ENCODE measurements at places on chromosomes 7 and 10. TPM values are rescaled to one million over a fixed set of nuclear protein-coding genes. Genes with fewer than 3 reads are reported as not detected.
A peak's percentile ranks its signal among the peaks of the same experiment; 100 is the strongest.

- H3K4me3 ChIP-seq: no peak overlapping the region
- H3K36me3 ChIP-seq: no peaks in the 10 kb centered on the region
- H3K27ac ChIP-seq: no peak overlapping the region
Observed at GRCh38 chr10:103838070-103838395, 17.3 kb downstream of the SH3PXD2A start.

DNA sequence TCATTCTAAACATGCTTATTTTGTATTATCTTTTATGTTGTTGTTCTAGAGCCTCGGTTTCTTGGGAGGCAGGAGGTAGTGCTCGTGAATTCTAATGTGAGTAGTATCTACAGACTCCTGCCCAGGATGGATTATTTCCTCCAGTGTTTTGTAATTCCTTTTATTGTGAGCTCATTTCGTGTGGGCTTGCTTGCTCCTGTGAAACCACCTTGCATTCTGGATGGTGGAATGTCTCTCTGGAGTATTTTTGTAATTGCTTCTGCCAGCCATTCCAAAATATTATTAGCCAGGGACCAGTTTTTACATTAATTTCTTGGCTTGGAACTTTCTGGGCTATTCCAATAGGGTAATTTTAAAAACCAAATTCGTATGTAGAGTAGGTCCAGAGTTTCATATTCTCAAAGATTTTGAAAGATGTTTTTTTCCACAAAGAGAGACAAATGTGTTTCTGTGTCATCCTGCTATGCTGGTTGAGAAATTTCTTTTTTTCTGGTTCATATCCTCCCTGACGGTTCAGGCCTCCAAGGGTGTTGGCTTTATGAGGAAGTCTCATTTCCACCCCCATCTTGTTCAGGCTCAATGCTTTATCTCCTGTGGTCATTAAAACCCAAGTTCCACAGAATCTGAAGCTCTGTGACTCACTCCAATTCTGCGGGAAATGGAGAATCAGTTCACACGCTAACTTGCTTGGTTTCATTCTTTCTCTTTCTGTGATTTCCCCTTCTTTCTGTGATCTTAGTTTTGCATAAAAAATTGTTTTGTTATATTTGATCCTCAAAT is 41.7 kb upstream of the CALD1 start:
- DNase-seq: no peak
- H3K4me1 ChIP-seq: no peaks in the 10 kb centered on the region
- H3K27ac ChIP-seq: no peak overlapping the region
- H3K4me3 ChIP-seq: no peak overlapping the region

DNA sequence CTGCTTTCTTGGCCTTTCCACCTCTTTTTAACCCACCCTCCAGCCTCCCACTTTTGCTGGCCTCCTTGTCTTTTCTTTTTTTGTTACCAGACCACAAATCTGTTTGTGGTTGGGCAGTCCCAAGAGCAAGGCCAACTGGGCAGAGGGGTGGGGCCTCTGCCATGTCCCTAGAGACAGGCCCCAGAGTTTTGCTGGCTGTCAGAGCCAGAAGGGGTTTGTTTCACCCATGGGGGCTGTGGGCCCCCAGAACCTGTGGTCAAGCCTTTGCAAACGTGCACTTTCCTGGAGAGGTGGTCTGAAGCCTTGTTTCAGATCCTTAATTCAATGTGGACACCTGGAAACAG is 10.3 kb downstream of the ZMIZ1 start:
- no peaks in the 10 kb centered on the region for H3K27me3 ChIP-seq
- no peak overlapping the region for H3K27ac ChIP-seq
- no peaks in the 10 kb centered on the region for H3K4me1 ChIP-seq
- no peaks in the 10 kb centered on the region for H3K36me3 ChIP-seq

DNA sequence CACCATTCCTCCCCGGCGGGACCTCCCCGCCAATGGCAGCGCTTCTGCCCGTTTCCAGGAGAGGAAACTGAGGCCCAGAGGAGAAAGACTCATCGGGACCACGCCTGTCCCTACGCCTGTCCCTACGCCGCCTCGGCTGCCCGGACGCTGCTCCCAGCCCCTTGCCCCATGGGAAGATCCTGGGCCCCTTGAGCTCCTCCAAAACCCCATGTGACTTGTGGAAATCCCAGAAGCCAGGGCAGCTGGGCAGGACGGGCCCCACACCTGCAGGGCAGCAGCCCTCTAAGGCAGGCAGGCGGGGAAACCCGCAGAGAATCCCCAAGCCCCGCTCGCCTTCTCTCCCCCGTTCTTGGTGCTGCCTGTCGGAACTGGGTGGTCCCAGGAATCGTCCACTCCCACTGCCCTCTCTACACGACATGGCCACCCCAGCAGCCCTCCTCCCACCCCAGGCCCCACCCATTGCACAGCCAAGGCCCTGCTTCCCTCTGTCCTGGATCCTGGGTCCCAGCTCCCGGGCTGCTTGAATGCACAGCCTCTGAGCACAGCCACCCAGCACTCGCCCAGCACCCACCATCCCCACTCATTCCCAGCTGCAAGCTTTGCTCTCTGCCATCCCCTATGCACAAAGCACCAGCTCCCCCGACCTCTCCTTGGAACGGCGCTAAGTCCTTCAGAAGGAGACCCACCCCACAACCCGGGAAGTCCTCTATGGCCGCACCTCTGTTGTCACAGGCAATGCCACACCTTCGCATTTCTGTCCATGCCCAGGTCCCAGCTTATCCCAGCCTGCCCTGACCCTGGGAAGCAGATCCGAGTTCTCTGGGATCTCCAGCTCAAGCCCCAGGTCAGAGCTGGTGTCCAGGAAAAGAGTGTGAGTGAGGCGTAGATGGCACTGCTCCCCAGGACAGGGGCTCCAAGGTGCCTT is 50.6 kb downstream of the SLC29A4 start:
- H3K36me3 ChIP-seq: no peaks in the 10 kb centered on the region
- H3K27me3 ChIP-seq: no peaks in the 10 kb centered on the region
- no peak for DNase-seq
- no peaks in the 10 kb centered on the region for H3K4me1 ChIP-seq
- H3K27ac ChIP-seq: no peak overlapping the region

- H3K27me3 ChIP-seq: peaks cover 3% of the 10 kb centered on the region
- no peak overlapping the region for H3K27ac ChIP-seq
- no peaks in the 10 kb centered on the region for H3K36me3 ChIP-seq
- DNase-seq: no peak
- H3K4me1 ChIP-seq: no peaks in the 10 kb centered on the region
Observed at GRCh38 chr7:29811586-29811985, 5.3 kb downstream of the WIPF3 start.

- no peak overlapping the region for H3K4me3 ChIP-seq
- H3K27ac ChIP-seq: no peak overlapping the region
- no peaks in the 10 kb centered on the region for H3K36me3 ChIP-seq
- no peaks in the 10 kb centered on the region for H3K27me3 ChIP-seq
- no peak for DNase-seq
Observed at GRCh38 chr10:60200012-60200681, 189.5 kb downstream of the ANK3 start.

Gene MYL10
- not detected for total RNA-seq

DNA sequence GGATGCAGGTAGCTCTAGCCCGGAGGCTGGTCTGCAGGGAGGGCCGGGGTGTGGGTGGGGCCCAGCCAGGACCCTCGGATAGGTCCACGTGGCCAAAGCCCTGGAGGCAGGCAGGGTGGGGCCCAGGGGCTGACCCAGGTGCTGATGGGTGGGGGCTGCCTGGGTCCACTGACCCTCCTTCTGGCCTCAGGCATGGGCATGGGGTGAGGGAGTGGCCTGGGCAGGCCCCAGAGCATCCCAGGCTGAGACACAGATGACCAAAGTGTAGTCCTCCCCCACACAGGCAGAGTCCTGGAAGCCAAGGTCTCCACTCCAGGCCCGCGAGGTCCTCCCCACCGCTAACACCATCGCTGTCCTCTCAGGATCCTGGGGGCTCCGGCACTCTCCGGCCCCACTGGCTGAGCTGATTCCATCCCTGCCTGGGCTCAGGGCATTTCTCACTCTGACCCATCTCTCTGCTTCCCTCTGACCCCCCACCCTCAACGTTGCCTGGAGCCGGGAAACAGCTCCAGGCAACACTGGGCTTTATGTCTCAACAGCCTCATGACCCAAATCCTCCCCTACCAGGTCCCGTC is 20.7 kb upstream of the PPP2R2D start:
- H3K27ac ChIP-seq: no peak overlapping the region
- no peaks in the 10 kb centered on the region for H3K4me1 ChIP-seq
- no peaks in the 10 kb centered on the region for H3K27me3 ChIP-seq
- no peaks in the 10 kb centered on the region for H3K36me3 ChIP-seq
- H3K4me3 ChIP-seq: no peak overlapping the region
- peak; percentile 47 for DNase-seq

Gene ANXA8L1
- not detected for total RNA-seq

DNA sequence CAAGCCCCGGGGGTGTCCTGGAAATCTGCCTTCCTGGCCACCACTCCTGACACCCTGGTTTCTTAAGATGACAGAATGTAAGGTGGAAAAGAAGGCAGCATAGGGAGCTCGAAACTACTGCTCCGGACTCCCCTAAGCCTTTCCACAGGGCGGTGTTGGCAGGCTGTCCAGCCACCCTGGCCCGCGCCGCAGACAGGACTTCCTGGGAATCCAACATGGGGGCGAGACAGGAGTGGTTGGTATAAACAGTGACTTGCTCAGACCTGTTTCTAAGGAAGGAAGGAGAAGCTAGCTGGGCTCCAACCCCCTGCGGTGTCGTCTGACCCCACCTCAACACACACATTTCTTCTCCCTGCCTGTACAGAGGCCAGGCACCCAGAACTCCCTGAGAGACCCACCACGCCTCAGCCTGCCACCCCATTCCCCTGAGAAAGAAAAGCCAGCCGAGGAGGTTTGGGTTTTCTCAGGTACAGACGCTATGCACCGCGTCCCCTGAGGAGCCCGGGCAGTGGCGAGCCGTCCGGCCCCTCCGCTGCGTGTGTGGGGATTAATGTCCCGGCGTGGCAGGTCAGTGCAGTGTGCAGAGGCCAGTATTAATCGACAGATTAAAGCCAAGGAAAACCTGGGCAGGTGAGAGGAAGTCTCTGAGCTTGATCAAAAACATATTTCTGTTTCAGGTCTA is 349.6 kb upstream of the MKI67 start:
- no peaks in the 10 kb centered on the region for H3K36me3 ChIP-seq
- DNase-seq: no peak
- H3K27me3 ChIP-seq: no peaks in the 10 kb centered on the region
- H3K4me3 ChIP-seq: no peak overlapping the region

DNA sequence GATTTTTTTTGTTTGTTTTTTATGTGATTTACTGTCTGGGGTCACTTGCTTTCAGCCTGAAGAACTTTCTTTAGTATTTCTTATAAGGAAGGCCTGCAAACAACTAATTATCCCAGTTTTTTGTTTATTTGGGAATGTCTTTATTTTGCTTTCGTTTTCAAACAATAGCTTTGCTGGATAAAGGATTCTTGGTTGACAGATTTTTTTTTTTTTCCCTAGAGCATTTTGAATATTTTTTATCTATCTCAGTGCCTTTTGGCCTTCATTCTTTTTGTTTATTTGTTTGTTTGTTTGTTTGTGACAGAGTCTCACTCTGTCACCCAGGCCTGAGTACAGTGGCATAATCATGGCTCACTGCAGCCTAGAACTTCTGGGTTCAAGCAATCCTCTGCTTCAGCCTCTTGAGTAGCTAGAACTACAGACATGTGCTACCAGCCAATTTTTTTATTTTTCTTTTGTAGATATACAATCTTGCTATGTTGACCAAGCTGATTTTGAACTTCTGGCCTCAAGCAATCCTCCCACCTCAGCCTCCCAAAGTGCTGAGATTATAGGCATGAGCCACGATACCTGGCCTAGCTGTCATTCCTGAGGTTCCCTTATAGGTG is 46.3 kb upstream of the FZD9 start:
- no peaks in the 10 kb centered on the region for H3K36me3 ChIP-seq
- H3K4me3 ChIP-seq: no peak overlapping the region
- H3K27ac ChIP-seq: no peak overlapping the region
- peaks cover 1% of the 10 kb centered on the region for H3K27me3 ChIP-seq
- H3K4me1 ChIP-seq: no peaks in the 10 kb centered on the region

Gene FAM237B
- not detected for total RNA-seq

- peak; percentile 36 for DNase-seq
- H3K36me3 ChIP-seq: no peaks in the 10 kb centered on the region
- no peak overlapping the region for H3K27ac ChIP-seq
- no peaks in the 10 kb centered on the region for H3K4me1 ChIP-seq
- H3K27me3 ChIP-seq: no peaks in the 10 kb centered on the region
Observed at GRCh38 chr10:130038019-130038555, 72.5 kb downstream of the C10orf143 start.

DNA sequence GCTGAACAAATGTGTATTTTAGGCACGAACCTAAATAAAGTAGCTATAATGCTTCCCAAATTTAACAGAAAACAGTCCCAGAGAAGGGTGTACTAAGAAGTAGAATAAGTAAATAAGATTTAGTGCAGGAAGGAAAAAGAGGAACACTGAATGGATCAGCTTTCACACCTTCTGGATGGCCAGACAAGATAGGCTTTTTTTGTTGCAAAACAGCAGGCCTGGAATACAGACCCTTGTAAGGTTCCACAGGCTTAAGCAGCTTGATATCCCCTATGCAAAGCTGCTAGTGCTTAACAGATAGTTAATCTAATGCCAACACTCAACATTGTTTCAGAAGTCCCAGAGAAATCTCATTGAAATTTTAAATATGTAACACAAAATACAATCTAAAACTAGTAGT is 328.1 kb upstream of the STEAP1 start:
- H3K4me1 ChIP-seq: no peaks in the 10 kb centered on the region
- H3K4me3 ChIP-seq: no peak overlapping the region
- no peaks in the 10 kb centered on the region for H3K36me3 ChIP-seq
- no peaks in the 10 kb centered on the region for H3K27me3 ChIP-seq
- H3K27ac ChIP-seq: no peak overlapping the region
- DNase-seq: no peak

- no peaks in the 10 kb centered on the region for H3K27me3 ChIP-seq
- peak overlapping the region; percentile 56 for H3K4me3 ChIP-seq
- H3K27ac ChIP-seq: no peak overlapping the region
Observed at GRCh38 chr7:122887198-122887597, 938 bp upstream of the CADPS2 start.

DNA sequence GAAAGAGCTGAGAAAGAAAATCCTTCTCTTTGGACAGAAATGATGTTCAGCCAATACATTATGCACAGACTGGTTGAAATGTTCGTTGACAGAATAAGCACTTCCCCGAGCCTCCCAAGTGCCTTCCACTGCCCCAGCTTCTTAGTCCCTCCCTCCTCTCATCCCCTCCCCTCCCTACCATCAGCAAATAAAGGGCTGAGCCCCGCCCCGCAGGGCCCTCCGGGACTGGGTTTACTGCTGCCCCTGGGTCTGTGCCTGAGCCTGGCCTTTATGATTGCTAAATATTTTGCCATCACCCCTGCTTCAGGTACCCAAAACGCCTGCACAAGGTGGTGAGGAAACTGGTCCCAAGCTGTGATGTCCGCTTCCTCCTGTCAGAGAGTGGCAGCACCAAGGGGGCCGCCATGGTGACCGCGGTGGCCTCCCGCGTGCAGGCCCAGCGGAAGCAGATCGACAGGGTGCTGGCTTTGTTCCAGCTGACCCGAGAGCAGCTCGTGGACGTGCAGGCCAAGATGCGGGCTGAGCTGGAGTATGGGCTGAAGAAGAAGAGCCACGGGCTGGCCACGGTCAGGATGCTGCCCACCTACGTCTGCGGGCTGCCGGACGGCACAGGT is 28.1 kb downstream of the HKDC1 start:
- H3K27me3 ChIP-seq: no peaks in the 10 kb centered on the region
- no peaks in the 10 kb centered on the region for H3K4me1 ChIP-seq
- H3K27ac ChIP-seq: no peak overlapping the region
- no peaks in the 10 kb centered on the region for H3K36me3 ChIP-seq
- no peak overlapping the region for H3K4me3 ChIP-seq
- DNase-seq: no peak

All from aorta (tissue), 5 donors.